H9 (cell line): ENCODE measurements at places on chromosomes 12 and 14.

DNA sequence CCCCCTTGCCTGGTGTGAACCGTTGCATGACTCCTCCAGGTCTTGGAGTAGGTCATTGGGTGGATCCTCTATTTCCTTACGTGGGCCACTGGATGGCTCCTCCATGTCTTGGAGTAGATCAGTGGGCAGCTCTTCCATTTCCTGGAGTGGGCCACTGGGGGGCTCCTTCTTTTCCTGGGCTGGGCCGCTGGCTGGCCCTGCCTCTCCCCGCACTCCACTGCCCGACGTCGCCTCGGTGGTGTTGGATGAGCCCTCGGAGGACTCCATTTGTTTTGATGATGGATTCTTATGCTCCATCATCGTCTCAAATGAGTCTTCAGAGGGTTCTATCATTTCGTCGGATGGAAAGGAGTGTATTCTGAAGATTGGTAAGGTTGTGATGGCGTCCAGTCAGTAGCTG is 19.1 kb downstream of the RTL1 start:
- no peak for DNase-seq
- no peak overlapping the region for H3K4me3 ChIP-seq
- no peak overlapping the region for H3K27ac ChIP-seq
- H3K27me3 ChIP-seq, result no peaks in the 10 kb centered on the region
- peaks cover 6% of the 10 kb centered on the region for H3K36me3 ChIP-seq
- H3K4me1 ChIP-seq, result peaks cover 2% of the 10 kb centered on the region; the same call in 1 of the 2 replicates

DNA sequence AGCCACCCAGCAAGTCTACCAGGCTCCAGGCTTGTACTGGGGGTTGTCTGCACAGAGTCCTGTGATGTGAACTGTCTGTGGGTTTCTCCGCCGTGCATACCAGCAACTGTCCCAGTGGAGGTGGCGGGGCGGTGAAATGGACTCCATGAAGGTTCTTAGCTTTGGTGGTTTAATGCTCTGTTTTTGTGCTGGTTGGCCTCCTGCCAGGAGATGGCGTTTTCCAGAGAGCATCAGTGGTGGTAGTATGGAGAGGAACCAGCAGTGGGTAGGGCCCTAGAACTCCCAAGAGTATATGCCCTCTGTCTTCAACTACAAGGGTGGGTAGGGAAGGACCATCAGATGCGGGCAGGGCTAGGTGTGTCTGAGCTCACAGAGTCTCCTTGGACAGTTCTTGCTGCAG is 303.8 kb downstream of the TMEM121 start:
- no peaks in the 10 kb centered on the region for H3K4me1 ChIP-seq
- H3K36me3 ChIP-seq, result peaks cover 44% of the 10 kb centered on the region
- H3K4me3 ChIP-seq, result no peak overlapping the region

GRCh38 chr12:80443974-80444666 is at the start of gene PTPRQ:
Gene PTPRQ, plus strand, starts transcription at chr12:80444235. Its CDS starts 111 bp downstream, at chr12:80444346.
- H3K36me3 ChIP-seq, result no peaks in the 10 kb centered on the region
- H3K4me1 ChIP-seq, result no peaks in the 10 kb centered on the region
- no peak for DNase-seq
- no peak within 1 kb of the TSS for H3K27ac ChIP-seq
- H3K4me3 ChIP-seq, result no peak within 1 kb of the TSS

GRCh38 chr12:130870442-130871285 is 1.2 kb upstream of the RAN start:
- H3K36me3 ChIP-seq, result peaks cover 32% of the 10 kb centered on the region
- peak overlapping the region; percentile 68 for H3K4me3 ChIP-seq
- peak overlapping the region; percentile 28 for H3K27ac ChIP-seq
- peaks cover 2% of the 10 kb centered on the region; the same call in 1 of the 2 replicates for H3K4me1 ChIP-seq

DNA sequence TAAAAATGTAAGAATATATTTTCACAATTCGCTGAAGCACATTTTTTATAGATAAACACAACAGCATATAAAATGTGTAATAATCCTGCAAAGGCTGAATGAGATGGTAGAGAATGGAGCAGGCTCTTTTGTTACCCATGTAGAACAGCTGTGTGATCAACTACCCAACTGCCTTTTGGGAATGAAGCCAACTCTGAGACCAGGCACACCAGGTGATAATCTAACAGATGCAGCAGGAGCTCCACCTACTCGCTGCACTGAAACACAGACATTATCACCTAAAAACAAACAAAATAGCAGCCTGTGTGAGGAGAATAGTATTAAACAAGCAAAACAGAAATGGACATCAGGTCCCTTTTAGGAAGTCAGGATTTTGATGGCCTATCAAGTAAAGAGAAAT is 183.3 kb downstream of the CCDC59 start:
- DNase-seq, result no peak
- H3K4me3 ChIP-seq, result no peak overlapping the region
- H3K36me3 ChIP-seq, result no peaks in the 10 kb centered on the region
- peaks cover 5% of the 10 kb centered on the region; the same call in 1 of the 2 replicates for H3K4me1 ChIP-seq

- no peak overlapping the region for H3K27ac ChIP-seq
- DNase-seq, result no peak
- H3K27me3 ChIP-seq, result no peaks in the 10 kb centered on the region; the same call in 1 of the 2 replicates
- H3K4me3 ChIP-seq, result no peak overlapping the region
- no peaks in the 10 kb centered on the region for H3K4me1 ChIP-seq
Measured at GRCh38 chr12:132196038-132196872, 52.0 kb downstream of the NOC4L start.

- peak; percentile 80 for DNase-seq
- H3K4me1 ChIP-seq, result peaks cover 10% of the 10 kb centered on the region
- H3K27ac ChIP-seq, result no peak overlapping the region
- H3K27me3 ChIP-seq, result no peaks in the 10 kb centered on the region
Measured at GRCh38 chr14:39368261-39368959, 63.8 kb downstream of the FBXO33 start.

- H3K27me3 ChIP-seq, result no peaks in the 10 kb centered on the region
- no peak overlapping the region for H3K4me3 ChIP-seq
- no peak for DNase-seq
- no peaks in the 10 kb centered on the region for H3K4me1 ChIP-seq
- peaks cover 8% of the 10 kb centered on the region; the same call in 2 of the 3 replicates for H3K36me3 ChIP-seq
Measured at GRCh38 chr12:26247873-26248272, 52.5 kb downstream of the SSPN start.

DNA sequence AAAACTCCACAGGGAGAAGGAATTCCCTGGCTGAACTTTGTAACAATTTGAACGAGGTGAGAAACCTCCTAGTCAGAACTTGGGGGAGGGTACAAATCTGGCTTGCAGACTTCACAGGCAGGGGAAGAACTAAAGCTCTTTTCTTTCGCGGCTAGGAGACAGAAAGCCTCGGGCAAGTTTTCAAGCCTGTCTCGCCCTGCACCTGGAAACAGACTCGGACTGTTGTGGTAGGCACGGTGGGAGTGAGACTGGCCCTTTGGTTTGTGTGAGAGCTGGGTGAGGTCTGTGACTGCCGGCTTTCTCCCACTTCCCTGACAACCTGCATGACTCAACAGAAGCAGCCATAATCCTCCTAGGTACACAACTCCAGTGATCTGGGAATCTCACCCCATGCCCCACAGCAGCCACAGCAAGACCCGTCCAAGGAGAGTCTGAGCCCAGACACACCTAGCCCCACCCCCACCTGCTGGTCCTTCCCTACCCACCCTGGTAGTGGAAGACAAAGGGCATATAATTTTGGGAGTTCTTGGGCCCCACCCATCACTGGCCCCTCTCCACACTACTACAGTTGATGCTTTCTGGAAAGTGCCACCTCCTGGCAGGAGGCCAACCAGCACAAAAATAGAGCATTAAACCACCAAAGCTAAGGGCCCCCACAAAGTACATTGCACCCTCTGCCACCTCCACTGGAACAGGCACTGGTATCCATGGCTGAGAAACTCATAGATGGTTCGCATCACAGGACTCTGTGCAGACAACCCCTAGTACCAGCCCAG is 102.7 kb upstream of the ST8SIA1 start:
- no peaks in the 10 kb centered on the region for H3K36me3 ChIP-seq
- peak; percentile 50 for DNase-seq

DNA sequence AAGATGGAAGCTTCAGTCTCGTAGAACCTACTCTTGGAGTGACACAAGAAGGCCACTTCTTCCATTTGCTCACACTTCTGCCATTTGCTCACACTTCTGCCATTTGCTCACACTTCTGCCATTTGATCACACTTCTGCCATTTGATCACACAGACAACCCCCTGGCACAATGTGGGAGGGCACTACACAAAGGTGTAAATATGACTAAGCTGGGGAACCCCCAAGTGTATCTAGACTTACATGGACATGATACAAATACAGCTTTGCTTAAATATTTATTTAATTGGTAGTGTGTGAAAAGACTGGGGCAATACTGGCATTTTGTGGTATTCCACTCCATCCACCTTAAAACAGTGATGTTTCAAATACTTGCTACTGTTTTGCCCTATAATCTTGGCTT is 296.2 kb upstream of the PPFIA2 start:
- DNase-seq, result no peak
- no peaks in the 10 kb centered on the region for H3K36me3 ChIP-seq
- no peak overlapping the region for H3K4me3 ChIP-seq
- no peaks in the 10 kb centered on the region for H3K27me3 ChIP-seq
- no peak overlapping the region for H3K27ac ChIP-seq

DNA sequence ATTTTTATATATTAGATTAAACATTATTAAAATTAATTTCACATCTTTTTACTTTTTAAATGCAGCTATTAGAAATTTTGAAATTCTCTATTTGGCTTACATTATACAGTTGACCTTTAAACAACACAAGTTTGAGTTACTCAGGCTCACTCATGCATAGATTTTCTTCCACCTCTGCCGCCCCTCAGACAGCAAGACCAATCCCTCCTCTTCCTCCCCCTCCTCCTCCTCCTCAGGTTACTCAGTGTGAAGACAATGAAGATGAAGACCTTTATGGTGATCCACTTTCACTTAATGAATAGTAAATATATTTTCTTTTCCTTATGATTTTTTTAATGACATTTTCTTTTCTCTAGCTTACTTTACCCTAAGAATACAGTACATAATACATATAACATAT is 136.2 kb downstream of the LLPH start:
- peaks cover 3% of the 10 kb centered on the region; the same call in 2 of the 3 replicates for H3K36me3 ChIP-seq
- no peak overlapping the region for H3K27ac ChIP-seq
- no peak for DNase-seq
- no peaks in the 10 kb centered on the region for H3K27me3 ChIP-seq
- H3K4me1 ChIP-seq, result no peaks in the 10 kb centered on the region
- no peak overlapping the region for H3K4me3 ChIP-seq

DNA sequence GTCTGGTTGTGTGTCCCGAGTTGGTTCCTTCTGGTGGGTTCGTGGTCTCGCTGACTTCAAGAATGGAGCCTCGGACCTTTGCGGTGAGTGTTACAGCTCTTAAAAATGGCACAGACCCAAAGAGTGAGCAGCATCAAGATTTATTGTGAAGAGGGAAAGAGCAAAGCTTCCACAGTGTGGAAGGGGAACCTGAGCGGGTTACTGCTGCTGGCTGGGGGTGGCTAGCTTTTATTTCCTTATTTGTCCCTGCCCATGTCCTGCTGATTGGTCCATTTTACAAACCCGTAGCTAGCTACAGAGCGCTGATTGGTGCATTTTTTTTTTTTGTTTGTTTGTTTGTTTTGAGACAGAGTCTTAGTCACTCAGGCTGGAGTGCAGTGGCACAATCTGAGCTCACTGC is 29.3 kb downstream of the FGF6 start:
- no peaks in the 10 kb centered on the region for H3K4me1 ChIP-seq
- H3K4me3 ChIP-seq, result no peak overlapping the region
- H3K27ac ChIP-seq, result no peak overlapping the region
- H3K27me3 ChIP-seq, result no peaks in the 10 kb centered on the region
- H3K36me3 ChIP-seq, result no peaks in the 10 kb centered on the region

DNA sequence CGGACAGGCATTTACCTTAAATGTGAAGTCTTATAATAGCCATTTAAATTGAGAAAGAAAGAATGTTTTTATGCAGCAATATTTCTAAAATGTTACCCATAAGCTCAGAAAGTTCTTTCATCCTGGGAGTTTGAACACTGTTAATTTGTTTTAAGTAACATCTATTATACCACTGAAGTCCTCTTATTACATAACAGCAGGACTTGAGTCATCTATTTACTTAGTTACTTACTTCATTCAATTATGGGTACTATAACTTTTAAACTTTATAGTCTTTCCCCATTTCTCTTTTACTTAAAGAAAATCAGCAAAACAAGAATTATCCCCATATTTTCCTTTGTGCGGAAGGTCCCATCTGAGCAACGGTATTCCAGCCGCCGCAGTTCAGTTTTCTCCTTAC is 473.1 kb downstream of the ETNK1 start:
- no peaks in the 10 kb centered on the region for H3K36me3 ChIP-seq
- H3K4me1 ChIP-seq, result peaks cover 13% of the 10 kb centered on the region; the same call in 1 of the 2 replicates
- H3K4me3 ChIP-seq, result no peak overlapping the region
- no peak for DNase-seq
- H3K27me3 ChIP-seq, result no peaks in the 10 kb centered on the region

GRCh38 chr14:69715725-69716477 is 51.0 kb upstream of the SRSF5 start:
- H3K4me3 ChIP-seq, result no peak overlapping the region
- H3K27me3 ChIP-seq, result no peaks in the 10 kb centered on the region
- no peak for DNase-seq
- no peaks in the 10 kb centered on the region for H3K36me3 ChIP-seq

DNA sequence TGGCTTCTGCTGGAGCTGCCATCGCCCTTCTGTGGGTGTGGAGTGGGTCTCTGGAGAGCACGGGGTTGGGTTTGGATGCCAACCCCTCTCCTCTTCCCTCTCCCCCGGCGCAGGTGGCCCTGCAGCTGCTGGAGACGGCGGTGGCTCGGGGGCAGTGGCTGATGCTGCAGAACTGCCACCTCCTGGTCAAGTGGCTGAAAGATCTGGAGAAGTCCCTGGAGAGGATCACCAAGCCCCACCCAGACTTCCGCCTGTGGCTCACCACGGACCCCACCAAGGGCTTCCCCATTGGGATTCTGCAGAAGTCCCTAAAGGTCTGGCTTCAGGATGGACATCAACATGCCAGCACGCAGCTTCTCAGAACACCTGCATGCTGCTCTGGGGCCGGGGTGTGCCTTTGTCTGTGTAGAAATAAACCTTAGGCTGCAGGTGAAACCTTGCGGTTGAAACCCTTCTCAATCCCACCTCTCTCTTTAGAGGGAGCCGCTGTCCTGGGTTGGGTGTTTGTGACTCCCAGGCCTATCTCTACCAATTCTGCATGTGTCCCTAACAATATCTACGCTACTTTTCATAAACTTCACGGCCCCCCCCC is 44.3 kb downstream of the CCDC92 start:
- H3K27ac ChIP-seq, result no peak overlapping the region
- H3K27me3 ChIP-seq, result no peaks in the 10 kb centered on the region; the same call in 1 of the 2 replicates
- no peak overlapping the region for H3K4me3 ChIP-seq
- no peaks in the 10 kb centered on the region for H3K36me3 ChIP-seq
- H3K4me1 ChIP-seq, result no peaks in the 10 kb centered on the region

DNA sequence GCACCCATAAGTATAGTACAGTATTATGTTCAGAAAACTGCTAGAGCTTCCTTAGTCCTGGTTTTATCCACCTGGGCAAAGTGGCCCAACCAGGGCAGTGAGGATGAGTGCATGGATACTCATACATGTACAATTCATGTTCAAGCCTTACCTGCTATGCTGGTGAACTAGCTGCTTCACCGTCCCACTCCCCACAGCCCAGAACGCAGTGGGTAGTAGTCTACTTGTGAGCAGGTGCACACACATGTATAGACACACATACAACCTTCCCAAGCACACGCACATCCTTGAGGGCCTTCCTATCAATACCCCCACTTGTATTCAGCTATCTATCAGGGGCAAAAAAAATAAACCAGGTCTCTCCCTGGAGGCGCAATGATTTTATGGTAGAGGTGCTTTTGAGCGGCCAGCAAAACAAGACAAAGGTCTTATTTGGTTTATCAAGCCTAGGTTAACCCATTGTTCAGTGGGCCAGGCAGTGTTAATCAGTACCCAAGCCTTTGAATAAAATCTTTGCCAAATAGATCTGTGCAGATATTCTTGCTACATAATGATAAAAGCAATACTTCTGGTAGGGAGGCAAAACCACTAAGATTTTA is 69.8 kb downstream of the ZFP36L1 start:
- DNase-seq, result no peak
- H3K27me3 ChIP-seq, result no peaks in the 10 kb centered on the region
- no peaks in the 10 kb centered on the region for H3K36me3 ChIP-seq
- no peaks in the 10 kb centered on the region for H3K4me1 ChIP-seq
- H3K4me3 ChIP-seq, result no peak overlapping the region
